ENCODE measurements at places on chromosomes 5 and 9. TPM values are rescaled to one million over a fixed set of nuclear protein-coding genes. Genes with fewer than 3 reads are reported as not detected.

Gene FAM78A
- 0.26 TPM for polyA plus RNA-seq

Gene PCDHA5
- polyA plus RNA-seq = 0.01 TPM

Gene LRRC70
- 0.17 TPM for polyA plus RNA-seq

- no peak overlapping the region for H3K27ac ChIP-seq
- H3K4me1 ChIP-seq = no peaks in the 10 kb centered on the region
- DNase-seq = no peak
- no peaks in the 10 kb centered on the region for H3K36me3 ChIP-seq
- no peaks in the 10 kb centered on the region for H3K27me3 ChIP-seq
- H3K4me3 ChIP-seq = no peak overlapping the region
Observed at GRCh38 chr5:60887746-60888145, 43.7 kb upstream of the ELOVL7 start.

DNA sequence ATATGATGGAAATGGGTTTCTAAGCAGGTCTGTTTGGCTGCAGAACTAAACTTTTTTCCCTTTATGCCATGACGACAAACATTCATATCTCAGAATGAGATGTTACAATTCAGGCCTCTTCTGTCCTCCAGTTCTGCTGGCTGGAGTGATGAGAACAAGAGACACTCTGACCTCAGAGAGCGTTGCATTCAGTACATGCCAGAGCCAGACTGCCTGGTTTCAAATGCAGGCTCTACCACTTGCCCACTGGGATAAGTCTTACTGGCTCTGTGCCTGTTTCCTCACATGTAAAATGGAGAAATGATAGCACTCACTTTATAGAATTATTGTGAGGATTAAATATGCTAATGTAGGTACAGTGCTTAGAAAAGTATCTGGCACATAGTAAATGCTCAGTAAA, 24.8 kb upstream of the TOMM5 start:
- no peak overlapping the region for H3K4me3 ChIP-seq
- H3K36me3 ChIP-seq = no peaks in the 10 kb centered on the region

- DNase-seq = peak; percentile 50
- H3K27ac ChIP-seq = no peak overlapping the region
- no peaks in the 10 kb centered on the region for H3K27me3 ChIP-seq
Observed at GRCh38 chr5:144368556-144368955, 197.9 kb downstream of the KCTD16 start.

GRCh38 chr9:34999576-34999975, 10.0 kb downstream of the DNAJB5 start:
- H3K27ac ChIP-seq = no peak overlapping the region
- no peaks in the 10 kb centered on the region for H3K4me1 ChIP-seq
- H3K36me3 ChIP-seq = peaks cover 12% of the 10 kb centered on the region
- H3K27me3 ChIP-seq = no peaks in the 10 kb centered on the region
- no peak for DNase-seq
